CD4-positive, alpha-beta T cell (primary cell): ENCODE measurements at places on chromosomes 2 and 18.

GRCh38 chr2:44233450-44234128 lies 41.7 kb upstream of the SLC3A1 start:
- DNase-seq: no peak

DNA sequence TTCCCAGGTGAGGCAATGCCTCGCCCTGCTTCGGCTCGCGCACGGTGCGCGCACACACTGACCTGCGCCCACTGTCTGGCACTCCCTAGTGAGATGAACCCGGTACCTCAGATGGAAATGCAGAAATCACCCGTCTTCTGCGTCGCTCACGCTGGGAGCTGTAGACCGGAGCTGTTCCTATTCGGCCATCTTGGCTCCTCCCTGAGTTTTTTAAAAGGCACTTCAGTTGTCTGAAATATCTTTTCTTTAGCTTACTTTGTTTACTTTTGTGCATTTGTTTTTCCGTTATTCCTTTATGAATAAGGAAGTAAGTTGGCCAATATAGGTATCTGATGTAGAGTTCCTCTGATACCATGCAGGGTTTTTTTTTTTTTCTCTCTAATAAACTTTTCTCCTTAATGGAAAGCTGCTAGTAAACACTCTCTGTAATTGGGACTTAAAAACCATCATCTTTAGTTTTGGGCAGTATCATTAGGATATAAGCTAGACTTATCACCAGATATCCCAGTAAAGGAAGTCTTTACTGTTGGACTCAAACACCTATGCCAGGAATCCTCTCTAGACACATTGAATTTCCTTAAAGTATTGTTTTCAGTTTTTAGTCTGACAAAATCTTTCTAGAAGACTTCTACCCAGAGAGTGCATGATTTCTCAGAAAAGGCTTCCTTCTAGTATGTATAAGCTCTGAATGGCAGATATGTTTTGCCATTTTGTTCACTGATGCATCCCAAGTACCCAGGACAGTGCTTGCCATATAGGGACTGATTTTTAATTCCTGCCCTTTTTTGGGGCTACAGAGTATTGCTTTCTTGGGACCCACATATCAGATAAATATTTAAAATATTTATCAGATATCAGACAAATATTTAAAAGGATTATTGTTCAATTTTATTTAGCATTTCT lies 35.8 kb upstream of the DYSF start:
- DNase-seq: no peak

DNA sequence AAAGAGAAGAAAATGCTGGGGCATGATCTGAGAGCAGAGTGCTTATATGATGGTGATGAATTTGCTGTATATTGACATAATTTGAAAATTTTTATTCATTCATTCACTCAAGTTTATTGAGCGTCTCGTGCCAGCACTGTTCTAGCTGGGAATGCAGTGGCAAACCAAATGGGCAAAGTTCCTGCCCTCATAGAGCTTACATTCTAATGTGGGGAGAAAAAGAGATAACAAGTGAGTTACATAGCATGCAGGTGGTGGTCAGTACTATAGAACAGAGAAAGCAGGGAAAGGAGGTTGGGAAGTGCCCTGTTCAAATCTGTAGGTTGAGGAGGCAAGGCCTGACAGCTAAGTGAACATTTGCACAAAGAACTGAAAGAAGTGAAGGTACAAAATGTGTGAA lies 4.3 kb downstream of the CEP192 start:
- DNase-seq: no peak

DNA sequence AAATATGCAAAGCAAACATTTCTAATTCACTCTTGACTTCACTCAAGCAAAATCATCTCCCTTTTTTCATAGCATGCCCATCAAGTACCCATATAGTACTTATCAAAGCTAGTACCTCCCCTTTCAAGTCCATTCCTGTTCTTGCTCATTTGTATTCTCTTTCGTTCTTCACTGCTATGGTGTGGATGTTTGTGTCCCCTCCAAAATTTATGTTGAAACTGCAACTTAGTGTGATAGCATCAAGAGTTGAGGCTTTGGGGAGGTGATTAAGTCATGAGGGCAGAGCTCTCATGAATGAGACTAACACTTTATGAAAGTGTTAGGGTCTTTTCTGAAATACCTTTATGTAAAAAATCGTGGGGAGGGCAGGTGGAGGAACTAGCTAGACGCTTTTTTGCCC lies 52.9 kb downstream of the RNU4ATAC start:
- DNase-seq: no peak

DNA sequence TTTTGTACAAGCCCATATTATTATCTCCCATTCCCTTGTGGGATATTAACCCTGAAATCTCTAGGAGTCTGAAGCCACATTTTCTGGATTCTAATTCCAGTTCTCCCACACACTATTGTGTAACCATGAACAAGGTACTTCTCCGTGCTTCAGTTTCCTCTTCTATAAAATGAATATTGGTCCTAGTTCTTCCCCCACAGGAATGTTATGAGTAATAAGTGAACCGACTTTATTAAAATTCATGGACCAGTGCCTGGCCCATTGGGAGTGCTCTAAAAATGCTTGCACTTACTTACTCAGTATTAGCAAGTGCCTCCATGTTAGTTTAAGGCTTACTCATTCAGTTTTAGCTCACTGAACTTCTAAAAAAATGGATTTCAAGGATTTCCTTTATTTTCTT lies 1.4 kb upstream of the ACMSD start:
- DNase-seq: no peak

DNA sequence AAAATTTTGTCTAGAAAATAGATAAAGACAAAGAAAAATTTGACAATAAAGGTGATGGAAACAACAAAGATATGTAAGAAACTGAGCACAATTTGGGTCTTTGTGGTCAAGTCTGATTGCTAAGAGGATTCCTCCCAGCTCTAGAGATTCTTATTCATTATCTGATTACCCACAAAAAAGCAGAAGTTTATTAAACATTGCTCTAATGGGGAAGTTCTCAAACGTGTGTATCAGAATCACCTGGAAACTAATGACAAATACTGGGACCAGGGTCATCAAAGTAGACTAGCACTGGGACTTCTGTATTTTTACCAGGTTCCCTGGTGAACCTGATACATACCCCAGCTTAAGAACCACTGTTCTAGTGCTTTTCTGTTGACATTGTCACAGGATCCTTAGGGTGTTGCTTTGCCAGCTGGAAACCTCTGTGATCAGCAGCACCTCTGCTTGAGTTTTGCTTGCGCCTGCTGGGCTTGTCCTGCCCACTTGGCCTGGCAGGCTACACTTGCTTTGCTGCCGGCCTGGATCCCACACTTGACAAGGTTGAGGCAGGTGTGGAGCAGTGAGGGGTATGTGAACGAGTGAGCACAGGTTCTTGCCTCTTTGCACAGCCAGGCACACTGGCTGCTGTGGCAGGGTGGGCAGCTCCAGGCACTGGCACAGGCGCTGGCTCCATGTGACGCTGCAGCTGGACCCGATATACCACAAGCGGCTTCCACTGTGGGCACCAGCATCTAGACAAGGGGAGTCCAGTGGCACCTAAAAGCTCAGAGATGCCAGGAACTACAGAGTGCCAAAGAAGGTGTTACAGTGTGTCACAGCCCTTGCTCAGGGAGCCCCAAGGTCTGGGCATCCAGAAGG lies 6.2 kb upstream of the GORASP2 start:
- DNase-seq: no peak

GRCh38 chr2:205193836-205194228 lies 488.5 kb upstream of the NRP2 start:
- DNase-seq: no peak

DNA sequence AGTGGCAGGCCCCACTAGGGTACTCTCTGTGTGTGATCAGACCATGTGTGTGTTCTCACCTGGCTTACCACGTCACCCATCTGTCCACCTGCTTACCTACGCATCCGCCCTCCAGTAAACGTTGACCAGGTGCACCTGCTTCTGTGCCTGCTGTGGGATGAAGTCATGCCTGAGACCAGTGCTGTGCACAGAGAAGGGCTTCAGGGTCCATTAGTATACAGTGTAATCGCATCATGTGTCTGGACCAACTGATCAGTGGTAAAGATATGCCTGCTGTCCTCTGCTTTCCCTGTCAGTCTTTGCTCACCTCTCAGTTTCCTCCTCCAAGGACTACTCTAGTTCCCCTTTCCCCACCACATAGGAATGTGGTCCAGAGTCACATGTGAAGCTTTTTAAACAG lies 109.3 kb downstream of the FHOD3 start:
- DNase-seq: no peak

DNA sequence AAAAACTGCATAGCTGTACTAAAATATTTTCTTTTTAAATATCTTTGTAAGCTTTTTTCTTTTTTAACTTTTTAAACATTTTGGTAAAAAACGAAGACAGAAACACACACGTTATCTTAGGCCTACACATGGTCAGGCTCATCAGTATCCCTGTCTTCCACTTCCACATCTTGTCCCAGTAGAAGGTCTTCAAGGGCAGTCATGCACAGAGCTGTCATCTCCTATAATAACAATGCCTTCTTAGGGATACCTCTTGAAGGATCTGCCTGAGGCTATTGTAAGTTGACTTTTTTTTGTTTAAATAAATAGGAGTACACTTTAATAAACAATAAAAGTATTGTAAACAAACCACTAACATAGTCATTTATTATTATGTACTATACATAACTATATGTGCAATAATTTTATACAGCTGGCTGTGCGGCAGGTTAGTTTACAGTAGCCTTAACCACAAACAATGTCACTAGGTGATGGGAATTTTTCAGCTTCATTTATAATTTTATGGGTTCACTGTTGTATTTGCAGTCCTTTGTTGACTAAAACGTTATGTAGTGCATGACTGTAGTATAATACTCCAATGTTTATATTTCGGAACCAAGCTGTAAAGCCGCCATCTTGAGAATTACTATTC lies 124.4 kb downstream of the MAP4K4 start:
- no peak for DNase-seq

- DNase-seq: no peak
Measured at GRCh38 chr2:137969418-137969765, 5.1 kb downstream of the HNMT start.

GRCh38 chr2:207944979-207945600 lies 80.2 kb downstream of the PLEKHM3 start:
- no peak for DNase-seq

GRCh38 chr2:40516604-40517003 lies 64.7 kb upstream of the SLC8A1 start:
- DNase-seq: no peak

- no peak for DNase-seq
Measured at GRCh38 chr2:205683502-205684367, 1.4 kb downstream of the NRP2 start.

- DNase-seq: no peak
Measured at GRCh38 chr18:33928231-33928630, 296.5 kb downstream of the NOL4 start.

DNA sequence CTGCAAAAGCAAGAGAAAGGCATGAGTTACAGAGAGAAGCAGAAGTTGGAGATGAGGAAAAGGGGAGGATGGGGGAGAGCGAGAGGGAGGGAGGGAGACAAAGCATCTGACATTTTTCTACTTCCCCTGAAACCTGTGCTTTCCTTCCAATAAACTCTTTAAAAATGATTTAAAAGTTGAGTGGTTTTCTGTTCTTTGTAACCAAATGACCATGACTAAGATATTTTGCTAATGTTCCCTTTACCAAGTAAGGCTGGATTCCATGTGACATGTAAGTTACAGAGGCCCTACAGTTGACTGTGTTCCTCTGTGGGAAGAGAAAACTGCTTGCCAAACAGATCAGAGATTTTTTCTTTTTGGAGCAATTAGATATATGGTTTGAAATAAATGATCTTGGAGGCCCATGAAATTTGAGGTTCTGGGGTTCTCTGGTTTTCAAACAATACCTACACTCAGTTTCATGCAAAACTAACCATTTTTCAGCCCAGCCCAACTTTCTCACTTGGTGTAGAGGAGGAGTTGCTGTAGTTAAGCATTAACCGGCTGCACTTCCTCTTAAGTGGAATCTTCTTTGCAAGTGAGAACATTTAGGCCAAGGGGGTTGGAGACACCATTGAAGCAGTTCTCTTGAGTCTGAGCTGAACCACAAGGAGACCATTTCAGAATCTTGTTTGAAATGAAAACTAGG lies 34.5 kb downstream of the INSIG2 start:
- no peak for DNase-seq

- DNase-seq: no peak
Measured at GRCh38 chr2:200863782-200864175, 679 bp downstream of the CLK1 start.

GRCh38 chr2:205086662-205087061 lies 541.4 kb downstream of the PARD3B start:
- DNase-seq: no peak
